Activated T-helper 9 cell treated with anti-CD3 and anti-CD28 coated beads, Interleukin-2, amount 50 U/mL, for 16 hours (primary cell): ENCODE measurements at places on chromosomes 7 and 10.

DNA sequence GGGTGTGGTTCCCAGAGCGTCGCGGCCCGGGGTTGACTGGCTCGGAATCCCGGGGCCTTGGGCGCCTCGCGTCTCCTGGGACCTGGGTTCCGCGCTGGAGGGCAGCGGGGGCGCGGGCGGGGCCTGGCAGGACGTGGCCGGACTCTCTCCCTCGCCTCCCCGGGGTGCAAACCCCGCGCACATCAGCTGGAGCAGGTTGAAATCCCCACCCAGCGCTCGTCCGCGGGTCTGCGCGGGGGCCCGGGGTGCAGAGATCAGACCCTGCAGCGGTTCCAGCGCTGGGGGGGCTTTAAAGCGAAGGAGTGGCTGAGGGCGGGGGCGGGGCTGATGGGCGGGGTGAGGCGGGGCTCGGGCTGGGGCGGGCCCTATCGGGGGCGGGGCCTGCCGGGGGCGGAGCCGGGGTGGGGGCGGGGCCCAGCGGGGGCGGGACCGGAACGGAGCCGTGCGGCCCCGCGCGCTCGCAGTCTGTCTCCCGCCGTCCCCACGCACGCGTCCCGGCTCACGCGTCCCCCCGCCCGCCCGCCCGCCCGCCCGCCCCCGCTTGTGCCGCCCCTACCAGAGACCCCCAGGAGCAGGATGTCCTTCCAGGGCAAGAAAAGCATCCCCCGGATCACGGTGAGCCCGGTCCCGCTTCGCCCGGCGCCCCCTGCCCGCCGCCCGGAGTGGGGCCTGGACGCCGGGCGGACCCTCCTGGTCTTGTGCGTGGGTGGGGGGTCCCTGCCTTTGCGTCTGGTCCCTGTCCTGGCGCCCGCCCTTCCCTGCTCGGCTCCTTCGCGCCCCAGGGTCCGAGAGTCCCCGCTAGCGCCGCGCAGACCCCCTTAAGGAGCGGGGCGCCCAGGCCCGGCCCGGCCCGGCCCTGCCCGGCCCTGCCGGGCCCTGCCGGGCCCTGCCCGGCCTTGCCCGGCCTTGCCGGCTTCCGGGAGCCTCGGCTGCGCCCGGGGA lies at the start of gene DPYSL4:
TSS of gene DPYSL4 (plus strand) at position 461 of the 942 bp plus-strand sequence. CDS start at position 577, 116 bp downstream.
- no peak for DNase-seq

GRCh38 chr10:100167553-100168312 lies 18.1 kb downstream of the ERLIN1 start:
- no peak for DNase-seq

DNA sequence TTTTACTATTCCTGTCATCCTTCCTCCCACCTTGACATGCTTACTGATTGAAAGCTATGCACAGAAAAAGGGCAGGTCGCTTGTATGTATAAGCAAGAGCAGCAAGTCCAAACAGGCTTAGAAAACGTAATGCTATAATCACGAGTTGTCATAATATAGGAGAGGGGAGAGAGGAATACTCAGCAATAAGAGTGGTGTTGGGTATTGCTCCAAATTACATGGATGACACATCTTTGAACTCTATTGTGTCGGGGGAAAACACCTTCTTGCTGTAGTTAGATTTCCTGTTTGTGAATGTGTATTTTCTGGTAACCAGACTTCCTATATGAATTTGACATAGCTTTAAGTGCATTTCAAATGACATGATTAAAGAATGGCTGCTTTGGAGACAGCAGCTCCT lies 7.5 kb downstream of the MET start:
- no peak for DNase-seq

DNA sequence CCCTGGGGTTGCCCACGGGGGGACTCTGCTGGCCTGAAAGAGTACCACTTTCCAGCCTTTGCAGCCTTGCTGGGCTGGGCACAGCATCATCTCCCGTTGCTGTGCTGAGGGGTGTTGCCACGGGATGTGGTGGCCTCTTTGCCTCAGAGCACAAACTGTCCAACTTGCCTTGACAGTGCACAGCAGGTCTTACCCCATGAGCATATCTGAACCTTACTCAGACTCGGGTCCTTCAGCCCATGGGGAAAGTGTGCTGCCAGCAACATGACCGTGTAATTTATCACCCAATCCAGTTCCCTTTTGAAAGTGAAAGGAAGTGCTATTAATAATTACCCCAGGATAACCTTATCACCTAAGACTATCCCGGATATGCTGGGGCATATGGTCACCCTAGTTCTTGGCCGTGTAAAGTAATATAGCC lies 46.8 kb downstream of the TBXAS1 start:
- no peak for DNase-seq

DNA sequence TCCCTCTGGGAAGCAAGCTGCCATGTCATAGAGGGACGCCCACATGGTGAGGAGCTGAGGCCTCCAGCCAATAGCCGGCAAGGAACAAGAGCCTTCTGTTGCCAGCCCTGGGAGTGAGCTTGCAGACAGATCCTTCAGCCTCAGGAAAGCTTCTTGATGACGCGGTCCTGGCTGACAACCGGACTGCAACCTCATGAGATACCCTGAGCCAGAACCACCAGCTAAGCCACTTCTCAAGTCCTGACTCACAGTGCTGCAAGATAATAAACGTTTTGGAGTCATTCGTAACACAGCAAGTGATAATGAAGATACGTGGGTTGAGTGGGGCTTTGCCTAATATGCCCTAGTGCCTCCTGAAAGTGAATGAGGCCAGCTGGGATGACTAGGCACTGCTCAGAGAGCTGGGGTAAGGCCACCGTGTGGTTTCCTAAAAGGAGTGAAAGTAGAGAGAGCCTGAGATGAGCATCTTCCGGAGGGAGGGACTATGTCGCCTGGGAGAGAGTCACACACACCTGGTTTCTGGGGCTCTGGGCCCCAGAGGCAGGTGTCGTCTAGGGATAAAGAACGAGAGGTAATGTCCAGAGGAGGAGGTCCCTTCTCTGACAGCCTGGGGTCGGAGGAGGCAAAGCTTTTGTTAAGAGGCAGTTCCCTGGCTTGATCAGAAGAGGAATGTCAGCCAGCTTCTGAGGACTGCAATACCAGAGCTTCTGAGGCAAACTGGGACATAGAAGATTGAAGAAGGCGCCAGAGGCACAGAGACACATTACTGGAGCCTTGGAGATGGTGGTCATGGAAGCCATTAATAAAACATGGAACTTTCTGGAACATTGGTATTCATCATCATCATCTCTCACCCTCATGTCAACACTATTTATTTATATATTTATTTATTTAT lies 53.6 kb downstream of the PYROXD2 start:
- DNase-seq, result no peak

DNA sequence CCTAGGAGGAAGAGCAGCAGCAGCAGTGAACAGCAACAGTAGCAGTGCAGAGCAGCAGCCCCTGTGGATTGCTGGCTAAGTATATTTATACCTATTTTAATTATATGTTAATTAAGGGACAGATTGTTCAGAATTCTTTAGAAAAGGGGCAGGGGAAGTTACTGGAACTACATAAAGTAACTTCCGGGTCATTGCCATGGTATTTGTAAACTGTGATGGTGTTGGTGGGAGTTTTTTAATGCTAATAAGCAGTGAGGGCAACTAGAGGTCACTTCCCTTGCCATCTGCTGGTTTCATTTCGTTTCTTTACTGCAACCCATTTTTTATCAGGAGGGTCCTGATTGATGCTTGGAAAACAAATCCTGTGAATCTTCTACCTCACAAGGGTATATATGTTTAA lies 229.8 kb upstream of the PODXL start:
- DNase-seq, result no peak

DNA sequence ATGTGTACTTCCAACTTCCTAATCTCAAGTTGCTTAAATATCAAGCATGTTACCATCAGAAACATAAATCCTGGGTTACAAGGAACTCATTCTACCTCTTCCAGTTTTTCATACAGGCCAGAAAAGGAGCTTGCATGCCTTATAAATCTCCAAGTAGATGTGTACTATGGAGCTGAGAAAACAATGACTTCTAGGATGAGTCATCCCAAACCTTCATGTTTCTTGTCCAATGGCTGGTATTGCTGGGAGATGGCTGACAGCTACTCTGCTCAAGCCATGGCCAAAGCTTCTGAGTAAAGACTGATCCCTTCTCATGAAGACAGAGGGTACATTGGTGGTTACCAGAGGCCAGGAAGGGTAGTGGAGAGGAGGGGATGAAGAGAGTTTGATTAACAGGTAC lies 8.6 kb downstream of the RAPGEF5 start:
- DNase-seq, result no peak

DNA sequence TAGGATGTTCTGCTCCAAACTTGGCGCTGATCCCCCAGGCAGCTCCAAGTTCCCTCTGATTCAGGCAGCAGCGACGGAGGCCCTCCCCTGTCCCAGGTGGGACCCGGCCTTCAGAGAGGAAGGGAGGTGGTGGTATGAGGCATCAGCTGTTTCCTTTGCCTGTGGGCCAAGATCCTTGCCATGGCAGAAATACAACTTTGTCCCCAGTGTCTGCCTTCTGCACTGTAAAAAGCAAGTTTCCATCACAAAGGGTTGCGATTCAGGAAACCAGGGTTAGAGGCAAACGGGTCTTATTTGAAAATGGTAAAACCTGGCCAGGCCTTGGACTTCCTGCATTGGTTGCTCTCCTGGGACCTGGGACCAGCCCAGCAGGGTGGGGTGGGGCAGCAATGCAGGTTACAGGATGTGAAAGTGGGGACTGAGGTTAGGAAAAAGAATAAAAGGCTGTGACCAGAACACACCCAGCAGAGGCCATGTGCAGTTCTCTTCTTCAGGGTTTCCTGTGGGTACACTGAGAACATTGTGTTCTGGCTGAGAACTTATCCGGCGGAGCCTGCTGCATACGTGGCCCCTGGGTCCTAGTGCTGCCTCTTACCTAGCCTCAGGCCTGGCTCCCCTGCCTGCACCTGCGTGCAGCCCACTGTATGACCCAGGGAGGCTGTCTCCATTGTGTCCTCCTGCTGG lies 25.1 kb upstream of the DDIT4 start:
- peak; percentile 45 for DNase-seq

DNA sequence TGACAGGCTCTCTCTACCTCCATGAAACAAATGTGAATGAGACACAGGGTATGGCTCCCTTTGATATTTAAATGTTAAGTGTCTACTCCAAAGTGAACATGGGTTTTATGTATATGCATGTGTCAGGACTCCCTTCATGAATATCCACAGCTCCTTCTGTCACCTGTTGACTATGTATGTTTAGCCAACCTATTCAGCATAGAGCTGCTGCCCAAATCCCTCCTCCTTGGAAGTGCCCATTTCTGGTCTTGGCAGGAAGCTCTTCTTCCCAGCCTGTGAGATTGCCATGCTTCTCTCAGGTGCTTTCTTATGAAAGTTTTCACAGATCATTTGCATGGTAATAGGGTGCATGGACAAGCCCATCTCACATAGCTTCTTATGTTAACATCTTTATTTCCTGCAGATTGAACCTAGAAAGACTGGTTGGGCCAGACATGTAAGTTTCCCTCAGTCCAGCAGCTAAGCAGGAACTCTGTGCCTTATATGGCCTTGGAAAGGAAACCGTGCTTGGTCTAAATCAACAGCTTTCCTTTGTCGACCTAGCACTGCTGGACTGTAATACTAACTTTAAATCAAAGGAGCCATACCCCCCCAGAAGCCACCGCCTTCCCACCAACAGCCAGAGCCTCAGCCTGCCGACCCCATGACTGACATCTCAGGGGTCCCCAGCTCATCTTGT lies 288.9 kb downstream of the ADARB2 start:
- no peak for DNase-seq

- DNase-seq, result no peak
These were observed 43.1 kb upstream of the SNX13 start for GRCh38 chr7:17983221-17984062.

GRCh38 chr7:75739796-75740672 lies 1.3 kb upstream of the HIP1 start:
- DNase-seq, result no peak

DNA sequence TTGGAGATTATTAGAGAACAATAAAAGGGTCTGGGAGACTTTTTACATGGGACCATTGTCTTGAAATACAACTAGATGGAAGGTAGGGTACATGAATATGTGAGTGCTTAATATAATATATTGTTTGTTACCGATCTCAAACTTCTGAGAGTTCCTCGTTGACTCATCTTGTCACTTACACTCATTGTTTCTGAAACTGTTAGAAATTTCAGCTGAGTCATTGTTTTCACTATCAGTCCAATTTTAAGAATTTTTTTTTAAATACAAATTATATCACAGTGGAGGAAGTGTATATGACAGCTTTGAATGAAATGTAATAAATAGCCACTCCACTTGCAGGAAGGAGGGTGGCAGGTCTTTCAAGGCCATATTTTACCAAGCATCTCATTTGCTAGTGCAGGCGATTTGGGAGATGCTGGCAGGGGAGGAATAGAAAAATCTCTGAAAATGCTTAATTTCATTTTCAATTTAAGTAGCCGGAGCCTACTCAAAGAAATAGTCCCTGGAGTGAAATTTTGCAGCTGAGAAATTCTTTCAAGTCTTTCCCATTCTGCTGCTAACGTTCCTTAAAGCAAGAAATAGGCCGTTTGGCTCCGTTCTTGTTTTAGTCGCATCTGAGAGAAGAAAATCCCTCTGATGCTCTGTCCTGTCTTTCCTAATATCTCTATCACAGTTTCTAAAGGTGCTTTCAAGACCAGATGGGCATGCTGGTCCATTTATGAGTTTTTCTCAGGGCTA lies 1404.2 kb upstream of the CELF2 start:
- no peak for DNase-seq

- no peak for DNase-seq
These were observed 231.4 kb downstream of the GRID1 start for GRCh38 chr10:86135191-86135590.

- no peak for DNase-seq
These were observed 906.7 kb downstream of the DNAJB9 start for GRCh38 chr7:109476409-109476808.

GRCh38 chr7:35253710-35254495 lies at the start of gene TBX20:
TBX20 (minus strand) TSS chr7:35254100; CDS start chr7:35253620, 480 bp downstream.
- no peak for DNase-seq

DNA sequence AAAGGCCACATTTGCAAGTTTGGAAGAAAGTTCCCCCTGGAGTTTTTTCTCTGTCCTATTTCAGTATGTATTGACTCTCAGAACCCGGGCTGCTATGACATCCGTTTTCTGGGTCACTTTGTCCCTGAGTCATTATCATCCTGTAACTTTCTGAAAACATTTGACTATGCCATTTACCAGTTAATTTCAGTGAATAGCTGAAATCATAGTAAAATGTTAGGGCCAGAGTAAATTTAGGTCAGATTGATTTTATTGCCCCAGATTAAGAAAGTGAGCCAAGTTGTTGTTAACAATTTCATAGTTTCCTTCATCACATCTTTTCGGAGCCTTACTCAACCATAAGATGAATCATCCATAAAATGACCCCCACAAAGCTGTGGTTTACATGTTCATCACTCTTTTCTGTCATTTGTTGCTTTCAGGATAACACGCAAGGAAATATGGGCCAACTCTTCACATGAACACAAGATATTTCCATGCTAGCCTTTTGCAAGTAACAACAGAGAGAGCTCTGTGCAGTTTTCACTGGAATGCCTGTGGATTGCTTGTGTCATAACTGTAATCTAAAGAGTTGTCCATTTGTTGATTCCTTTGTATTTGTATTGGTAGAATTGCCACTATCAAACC lies 3.9 kb upstream of the MACC1 start:
- no peak for DNase-seq

DNA sequence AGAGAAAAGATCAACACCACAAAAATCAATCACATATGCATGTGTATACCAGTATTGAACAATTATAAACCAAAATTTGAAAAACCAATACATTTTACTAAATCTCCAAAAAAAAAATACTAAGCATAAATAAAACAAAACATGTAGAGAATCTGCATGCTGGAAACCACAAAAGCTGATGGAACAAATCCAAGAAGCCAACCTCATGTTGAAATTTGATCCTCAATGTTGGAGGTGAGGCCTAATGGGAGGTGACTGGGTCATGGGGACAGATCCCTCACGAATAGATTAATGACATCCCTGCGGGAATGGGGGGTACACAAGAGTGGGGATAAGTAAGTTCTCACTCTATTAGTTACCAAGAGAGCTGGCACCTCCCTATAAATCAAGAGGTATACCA lies 82.5 kb downstream of the OAT start:
- no peak for DNase-seq
